Bronchus fibroblast of lung (primary cell): ENCODE measurements at places on chromosomes 16 and 17. TPM values are rescaled to one million over a fixed set of nuclear protein-coding genes. Genes with fewer than 3 reads are reported as not detected.

ZPBP2 gene
- not detected in 2 replicates for total RNA-seq

TSNAXIP1 gene
- total RNA-seq: 0.17 and 1.2 TPM in 2 replicates

CD300E gene
- not detected in 2 replicates for total RNA-seq

EVI2B gene
- 0.15 and 0.50 TPM in 2 replicates for total RNA-seq

CDRT4 gene
- 0.15 TPM in 1 of 2 replicates, not detected in the other for total RNA-seq

MPV17L gene
- 0.50 and 0.59 TPM in 2 replicates for total RNA-seq

MYH1 gene
- total RNA-seq: not detected in 2 replicates

OR2C1 gene
- not detected in 2 replicates for total RNA-seq

TP53TG3 gene
- total RNA-seq: not detected in 2 replicates

C16orf96 gene
- under 0.01 and 0.17 TPM in 2 replicates for total RNA-seq

AANAT gene
- not detected in 2 replicates for total RNA-seq

CTCF gene
- total RNA-seq: 19.9 and 20.5 TPM in 2 replicates

PPL gene
- total RNA-seq: 4.8 and 6.9 TPM in 2 replicates

GIT1 gene
- 22.4 and 22.6 TPM in 2 replicates for total RNA-seq

TBC1D3K gene
- not detected in 2 replicates for total RNA-seq

SLC25A19 gene
- 7.6 TPM in 2 replicates for total RNA-seq

ADAD2 gene
- not detected in 2 replicates for total RNA-seq

EFCAB13 gene
- total RNA-seq: 1.5 and 3.4 TPM in 2 replicates

CCL4 gene
- total RNA-seq: not detected in 2 replicates

UBN1 gene
- 16.1 and 18.0 TPM in 2 replicates for total RNA-seq

KRTAP1-5 gene
- 0.50 and 0.59 TPM in 2 replicates for total RNA-seq

OGFOD3 gene
- total RNA-seq: 24.8 and 30.4 TPM in 2 replicates

CHAD gene
- not detected in 2 replicates for total RNA-seq

CMTM2 gene
- total RNA-seq: not detected in 2 replicates

PSMD11 gene
- 56.3 and 59.6 TPM in 2 replicates for total RNA-seq

SLC5A11 gene
- total RNA-seq: not detected in 2 replicates

KRT27 gene
- not detected in 2 replicates for total RNA-seq

ORAI3 gene
- total RNA-seq: 36.0 and 37.8 TPM in 2 replicates
